ENCODE measurements at places on chromosomes 1 and 21. TPM values are rescaled to one million over a fixed set of nuclear protein-coding genes. Genes with fewer than 3 reads are reported as not detected.

The NTMT2 gene
- total RNA-seq = 4.1 TPM

The CASP9 gene
- 13.6 TPM for total RNA-seq

The AQP10 gene
- 0.08 TPM for total RNA-seq

The TSPEAR gene
- 0.51 TPM for total RNA-seq

The WNT3A gene
- total RNA-seq = not detected

The CRYAA gene
- not detected for total RNA-seq

The PLA2G4A gene
- 2.1 TPM for total RNA-seq

The ANKRD35 gene
- total RNA-seq = 1.1 TPM

The SAMSN1 gene
- total RNA-seq = 1.3 TPM

The RNU1-4 gene
- total RNA-seq = 9,391 TPM

The CLCA1 gene
- not detected for total RNA-seq

The KRTAP26-1 gene
- total RNA-seq = not detected

The HAO2 gene
- not detected for total RNA-seq

The CNIH3 gene
- total RNA-seq = 1.2 TPM

The ERVH48-1 gene
- total RNA-seq = not detected

The LORICRIN gene
- total RNA-seq = not detected

The TAF13 gene
- 56.9 TPM for total RNA-seq

The CD84 gene
- total RNA-seq = 2.5 TPM

The KMO gene
- total RNA-seq = 0.56 TPM

The ACKR1 gene
- 8.1 TPM for total RNA-seq

The TTLL7 gene
- total RNA-seq = 3.6 TPM

The FCRL2 gene
- not detected for total RNA-seq

The PARK7 gene
- 361 TPM for total RNA-seq
